ENCODE measurements at places on chromosomes 6 and 20. TPM values are rescaled to one million over a fixed set of nuclear protein-coding genes. Genes with fewer than 3 reads are reported as not detected.
A peak's percentile ranks its signal among the peaks of the same experiment; 100 is the strongest.

- no peak for DNase-seq
These were observed 143.7 kb downstream of the REV3L start for GRCh38 chr6:111339294-111339693.

DNA sequence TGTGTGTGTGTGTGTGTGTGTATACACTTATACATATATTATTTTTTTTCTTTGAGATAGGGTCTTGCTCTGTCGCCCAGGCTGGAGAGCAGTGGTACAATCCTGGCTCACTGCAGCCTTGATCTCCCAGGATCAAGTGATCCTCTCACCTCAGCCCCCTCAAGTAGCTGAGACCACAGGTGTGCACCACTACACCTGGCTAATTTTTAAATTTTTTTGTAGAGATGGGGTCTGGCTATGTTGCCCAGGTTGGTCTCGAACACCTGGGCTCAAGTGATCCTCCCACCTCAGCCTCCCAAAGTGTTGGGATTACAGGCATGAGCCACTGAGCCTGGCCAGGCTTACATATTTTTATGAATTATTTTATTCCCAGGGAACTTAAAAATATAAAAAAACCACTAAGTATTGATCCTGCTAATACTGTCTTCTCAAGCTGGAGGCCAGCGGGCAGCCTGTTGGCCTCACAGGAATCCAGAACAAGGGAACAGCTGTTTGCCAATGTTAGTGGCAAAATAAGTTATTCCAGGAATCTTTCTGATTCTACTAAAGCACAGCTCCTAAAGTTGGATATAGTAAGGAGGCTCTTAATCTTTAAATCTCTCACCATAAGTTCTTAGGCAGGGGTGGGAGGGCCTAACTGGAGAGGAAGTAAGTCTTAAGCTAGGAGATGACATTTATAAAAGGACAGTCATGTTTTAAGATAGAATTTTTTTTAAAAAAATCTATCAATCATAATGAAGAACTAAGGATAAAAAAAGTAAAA lies 135.5 kb upstream of the NUP153 start:
- no peak for DNase-seq

Gene WFDC12
- not detected for total RNA-seq

DNA sequence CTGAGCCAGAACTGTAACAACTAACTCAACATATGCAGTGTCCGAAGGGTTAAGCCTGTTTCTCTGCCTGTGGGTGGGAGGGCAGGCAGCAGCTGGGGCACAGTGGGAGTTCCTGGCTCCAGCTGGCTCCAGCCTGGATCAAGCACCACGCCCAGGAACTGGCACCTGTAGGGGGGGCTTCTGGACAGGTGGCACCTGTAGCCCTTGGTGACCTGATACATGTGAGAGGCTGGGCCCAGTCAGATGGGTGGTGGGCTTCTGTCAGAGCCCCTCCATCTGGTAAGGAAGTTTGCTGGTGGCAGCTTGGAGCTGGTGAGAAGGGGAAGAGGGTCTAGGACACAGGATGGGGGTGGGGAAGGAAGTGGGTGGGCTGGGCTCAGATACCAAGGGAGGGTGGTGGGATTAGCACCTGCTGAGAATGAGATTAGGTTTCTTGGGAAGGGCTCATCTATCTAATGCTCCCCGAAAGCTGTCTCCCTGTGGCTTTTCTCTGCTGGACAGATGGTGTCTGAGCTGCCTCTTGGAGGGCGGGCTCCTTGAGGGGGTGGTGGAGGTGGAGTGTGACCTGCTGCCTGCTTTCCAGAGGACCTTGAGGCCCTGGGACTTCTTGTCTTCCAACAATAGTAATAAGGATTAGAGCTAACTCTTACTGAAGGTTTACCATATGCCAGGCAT lies 28.5 kb downstream of the BCL2L1 start:
- no peak for DNase-seq

Gene NHSL1
- 25.1 TPM for total RNA-seq

GRCh38 chr6:167127785-167128531 lies 5.1 kb downstream of the CCR6 start:
- no peak for DNase-seq

Gene LIME1
- total RNA-seq, result 7.3 TPM

DNA sequence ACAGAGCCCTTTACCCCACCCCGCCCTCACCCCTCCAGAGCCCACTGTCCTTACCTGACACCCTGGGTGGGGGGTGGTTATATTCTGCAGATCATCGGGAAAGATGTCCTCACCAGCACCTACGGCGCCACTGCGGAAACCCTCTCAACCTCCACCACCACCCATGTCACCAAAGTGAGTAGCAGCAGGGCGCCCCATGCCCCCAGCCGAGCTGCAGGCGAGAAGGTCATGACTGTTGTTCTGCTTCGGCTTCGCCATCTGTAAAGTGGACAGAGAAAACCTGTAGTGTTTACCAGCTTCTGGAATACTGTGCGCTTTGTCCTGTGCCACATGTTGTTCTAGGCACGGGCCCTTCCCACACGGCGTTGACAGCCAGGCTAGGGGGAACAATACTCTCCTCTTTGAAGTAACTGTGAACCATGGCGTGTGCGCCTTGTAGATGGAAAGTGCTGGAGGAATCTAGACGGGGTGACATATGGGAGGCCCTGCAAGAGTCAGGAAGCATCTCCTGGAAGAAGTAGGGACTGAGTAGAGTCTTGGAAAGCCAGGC lies 16.5 kb upstream of the AAR2 start:
- no peak for DNase-seq

DNA sequence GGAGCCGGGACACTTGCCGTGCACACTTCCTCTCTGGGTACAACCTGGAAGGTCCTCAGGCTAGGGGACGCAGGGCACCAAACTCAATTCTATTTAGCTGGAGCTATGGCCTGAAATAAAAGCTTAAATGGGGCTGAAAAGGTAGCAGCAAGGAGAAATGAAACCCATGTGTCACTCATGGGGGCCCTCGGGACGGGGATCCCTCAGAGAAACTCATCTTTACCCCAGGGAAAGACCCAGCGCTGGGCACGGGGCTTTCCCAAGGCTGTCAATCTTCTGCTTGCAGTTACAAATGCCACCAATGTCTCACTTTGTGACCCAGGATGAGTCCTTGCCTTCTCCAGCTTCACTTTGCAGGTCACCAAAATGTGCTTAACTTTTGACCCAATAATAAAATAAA lies 16.5 kb downstream of the SNAI1 start:
- DNase-seq, result no peak

DNA sequence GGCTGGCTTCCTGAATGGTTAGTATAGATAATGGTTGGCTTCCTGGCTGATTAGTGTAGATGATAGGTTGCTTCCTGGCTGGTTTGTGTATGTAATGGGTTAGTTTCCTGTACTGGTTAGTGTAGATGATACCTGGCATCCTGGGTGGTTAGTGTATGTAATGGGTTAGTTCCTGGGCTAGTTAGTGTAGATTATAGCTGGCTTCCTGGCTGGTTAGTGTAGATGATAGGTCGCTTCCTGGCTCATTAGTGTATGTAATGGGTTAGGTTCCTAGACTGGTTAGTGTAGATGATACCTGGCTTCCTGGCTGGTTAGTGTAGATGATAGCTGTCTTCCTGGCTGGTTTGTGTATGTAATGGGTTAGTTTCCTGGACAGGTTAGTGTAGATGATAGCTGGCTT lies 200.3 kb downstream of the TAF4 start:
- DNase-seq, result no peak

Gene PKIG
- 95.0 TPM for total RNA-seq

- DNase-seq, result no peak
These were observed 9.3 kb downstream of the SLC2A4RG start for GRCh38 chr20:63748934-63749270.

Gene HECA
- total RNA-seq, result 26.1 TPM

Gene CLVS2
- total RNA-seq, result 0.18 TPM

DNA sequence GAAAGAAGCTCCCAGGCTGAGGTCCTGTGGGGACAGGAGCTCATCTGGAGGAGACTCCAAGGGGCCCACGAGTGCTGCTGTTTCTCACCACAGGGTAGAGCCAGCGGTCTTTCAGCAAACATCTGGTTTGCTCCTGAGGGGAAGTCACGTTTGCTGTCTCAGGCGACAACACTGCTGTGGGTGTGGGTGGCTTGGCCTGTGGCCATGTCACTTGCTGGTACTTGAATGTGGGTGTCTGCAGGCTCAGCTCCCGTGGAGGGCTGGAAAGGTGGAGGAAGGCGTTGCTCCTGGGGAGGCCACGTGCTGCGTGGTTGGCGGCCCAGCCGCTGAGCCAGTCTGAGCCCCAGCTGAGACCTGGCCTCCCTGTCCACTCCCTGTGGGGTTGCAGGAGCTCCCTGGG lies 52.8 kb upstream of the MPC1 start:
- peak; percentile 53 for DNase-seq

GRCh38 chr6:17725083-17725482 lies 18.4 kb upstream of the NUP153 start:
- DNase-seq, result no peak

GRCh38 chr6:153056308-153056707 lies 53.8 kb upstream of the MTRF1L start:
- DNase-seq, result no peak

DNA sequence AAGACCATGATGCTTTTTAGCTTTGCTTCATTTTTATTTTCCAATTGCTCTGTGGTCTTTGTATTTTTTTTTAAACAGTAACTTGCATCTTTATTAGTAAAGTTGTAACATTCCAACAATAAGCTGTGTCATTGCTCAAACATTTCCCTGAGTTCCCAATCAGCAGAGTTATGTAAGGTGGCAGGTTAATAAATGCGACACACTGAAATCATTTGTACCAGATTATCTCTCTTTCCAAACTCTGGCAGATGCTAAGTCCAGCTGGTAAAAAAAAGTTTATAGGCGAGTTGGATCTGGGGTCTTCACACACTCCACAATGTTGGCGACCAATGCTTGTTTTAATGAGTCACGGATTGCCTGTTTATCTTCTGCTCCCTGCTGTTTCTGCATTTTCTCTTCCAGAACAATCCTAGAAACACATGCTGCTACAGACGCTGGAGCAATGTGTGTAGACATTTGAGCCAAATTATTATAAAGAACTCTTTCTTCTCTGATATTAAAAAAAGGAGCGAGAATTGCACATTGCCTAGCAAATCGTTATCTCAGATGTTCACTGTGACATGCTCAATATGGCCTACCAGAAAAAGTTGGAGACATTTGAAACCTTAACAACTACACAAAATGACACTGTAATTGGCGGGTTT lies 113.6 kb upstream of the IFNGR1 start:
- DNase-seq, result no peak

DNA sequence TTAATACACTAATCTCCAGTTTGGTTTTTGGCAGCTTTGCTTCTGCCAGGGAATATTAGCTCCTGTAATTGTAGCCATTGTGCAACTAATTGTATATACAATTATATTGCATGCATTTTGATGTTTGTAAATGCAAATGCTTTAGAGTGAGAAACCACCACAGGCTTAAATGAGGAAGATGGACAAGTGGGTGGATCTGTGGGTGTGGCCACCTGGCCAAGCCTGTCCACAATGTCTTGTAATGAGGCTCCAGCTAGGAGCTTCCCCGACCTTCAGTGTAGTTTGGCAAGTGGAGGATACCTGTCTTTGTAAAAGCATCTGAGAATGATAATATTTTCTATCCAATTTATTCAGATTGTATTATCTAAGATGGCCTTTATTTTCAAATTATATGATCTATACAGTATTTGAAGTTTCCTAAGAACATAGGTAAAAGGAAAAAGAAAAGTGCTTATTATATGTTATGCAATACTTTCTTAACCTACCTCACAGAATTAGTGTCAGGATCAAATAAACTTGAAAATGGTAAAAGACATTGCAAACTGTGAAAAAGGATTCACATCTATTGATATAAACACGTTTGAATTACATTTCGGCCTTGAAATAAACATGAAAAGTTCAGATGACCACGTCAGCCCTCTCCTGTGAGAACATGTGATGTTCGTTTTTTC lies 49.3 kb upstream of the ARID1B start:
- DNase-seq, result no peak

Gene DEFB132
- not detected for total RNA-seq

- DNase-seq, result no peak
These were observed 47.4 kb downstream of the MAP7 start for GRCh38 chr6:136502786-136503185.

Gene MYL9
- 1,028 TPM for total RNA-seq

- no peak for DNase-seq
These were observed 11.9 kb upstream of the VEGFA start for GRCh38 chr6:43757966-43758616.

DNA sequence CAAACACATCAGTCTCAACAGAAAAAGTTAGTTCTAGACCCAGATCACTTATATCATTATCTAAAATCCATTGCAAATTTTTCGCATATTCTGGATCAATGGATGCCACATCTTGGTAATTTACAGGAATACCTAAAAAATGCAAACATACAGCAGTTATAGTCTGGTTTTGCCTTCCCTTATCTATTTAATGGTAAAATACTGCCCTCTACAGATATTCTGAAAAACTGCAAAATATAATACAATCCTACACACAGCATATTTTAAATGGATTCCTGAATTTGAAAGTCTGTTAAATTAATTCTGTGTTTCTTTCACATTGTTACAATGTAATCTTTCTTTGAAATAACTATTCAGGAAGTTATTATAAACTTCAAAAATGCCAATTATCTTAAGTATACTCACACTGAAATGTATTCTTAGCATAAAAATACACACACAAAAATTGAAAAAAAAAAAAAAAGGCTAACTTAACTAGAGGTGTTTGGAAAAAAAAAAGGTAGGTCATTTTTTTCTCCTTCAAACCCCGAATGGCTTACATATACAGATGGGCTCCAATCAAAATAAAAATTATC lies 88.4 kb downstream of the HACE1 start:
- DNase-seq, result no peak

Gene ZC3H12D
- 2.4 TPM for total RNA-seq

GRCh38 chr6:3312604-3313231 lies 54.0 kb downstream of the PSMG4 start:
- DNase-seq, result no peak

Gene BPIFB1
- 0.65 TPM for total RNA-seq

- no peak for DNase-seq
These were observed 108.4 kb downstream of the KLHL32 start for GRCh38 chr6:97032955-97033354.

- DNase-seq, result peak; percentile 90
These were observed 522 bp upstream of the EPB41L1 start for GRCh38 chr20:36153736-36154699.

- no peak for DNase-seq
These were observed 5.4 kb downstream of the DNMT3B start for GRCh38 chr20:32767418-32768198.

- no peak for DNase-seq
These were observed 59.1 kb upstream of the PRDM1 start for GRCh38 chr6:106026748-106027715.

DNA sequence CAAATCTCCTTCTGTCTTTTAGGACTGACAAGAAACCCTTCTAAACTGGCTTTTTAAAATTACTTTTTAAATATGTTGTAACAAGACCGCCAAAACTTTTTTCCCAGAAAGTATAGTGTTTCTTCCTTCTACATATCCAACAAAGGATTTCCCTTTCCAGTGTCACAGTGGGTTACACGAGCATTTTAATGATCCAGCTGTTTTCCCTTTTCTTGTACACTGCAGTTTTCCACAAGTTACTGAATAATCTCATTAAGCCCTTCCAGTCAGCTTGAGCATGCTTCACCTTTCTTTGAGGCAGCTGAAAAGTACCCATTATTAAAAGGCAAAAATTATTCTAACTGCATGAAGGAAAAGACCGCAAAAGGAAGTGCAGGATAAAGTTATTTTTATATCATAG lies 48.6 kb downstream of the CD24 start:
- no peak for DNase-seq

Gene DACT2
- 0.94 TPM for total RNA-seq

Gene CDH26
- total RNA-seq, result 31.0 TPM

GRCh38 chr20:4736875-4737274 lies 15.2 kb downstream of the PRND start:
- DNase-seq, result no peak
